ENCODE measurements at places on chromosomes 2 and 18.

- DNase-seq: no peak
These were observed 61.8 kb downstream of the NXPH2 start for GRCh38 chr2:138718405-138718804.

GRCh38 chr2:208280933-208281332, 14.9 kb downstream of the PIKFYVE start:
- no peak for DNase-seq

- DNase-seq: peak; percentile 80
These were observed 46.9 kb upstream of the USP14 start for GRCh38 chr18:111306-112014.

DNA sequence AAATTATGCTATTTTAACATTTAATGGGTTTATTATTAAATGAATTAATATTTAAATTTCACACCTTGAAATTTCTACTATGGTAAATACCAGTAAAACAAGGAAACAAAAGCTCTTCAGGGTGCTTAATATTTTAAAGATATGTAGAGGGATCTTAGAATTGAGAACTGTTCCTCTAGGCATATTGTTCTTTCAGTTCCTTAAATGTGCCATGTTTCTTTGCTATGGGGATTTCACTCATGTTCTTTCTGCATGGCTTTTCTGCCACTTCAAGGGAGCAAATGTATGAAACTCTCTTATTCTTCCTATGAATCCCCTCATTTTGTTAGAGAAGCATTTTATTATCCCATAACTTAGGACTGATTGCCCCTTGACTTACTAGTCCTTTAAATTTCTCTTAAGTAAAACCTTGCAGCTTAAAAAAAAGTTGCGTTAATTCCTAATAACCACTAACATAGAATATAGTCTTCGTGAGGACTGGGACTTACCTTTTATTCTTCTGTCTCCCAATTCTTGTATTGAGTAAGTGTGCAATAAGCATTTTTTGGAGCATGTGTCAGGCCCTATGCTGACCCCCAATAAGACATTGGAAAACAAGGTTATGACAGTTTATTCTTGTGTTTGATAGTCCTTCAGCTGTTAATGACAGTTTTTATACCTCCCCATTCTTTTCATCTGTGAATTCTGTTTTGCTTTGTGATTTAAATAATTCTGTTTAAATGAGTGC, 95.7 kb downstream of the BIRC6 start:
- DNase-seq: no peak

- DNase-seq: no peak
These were observed 229.4 kb downstream of the ZNF516 start for GRCh38 chr18:76265497-76266235.

GRCh38 chr18:49725809-49726674, 87.3 kb downstream of the ACAA2 start:
- DNase-seq: peak; percentile 98

DNA sequence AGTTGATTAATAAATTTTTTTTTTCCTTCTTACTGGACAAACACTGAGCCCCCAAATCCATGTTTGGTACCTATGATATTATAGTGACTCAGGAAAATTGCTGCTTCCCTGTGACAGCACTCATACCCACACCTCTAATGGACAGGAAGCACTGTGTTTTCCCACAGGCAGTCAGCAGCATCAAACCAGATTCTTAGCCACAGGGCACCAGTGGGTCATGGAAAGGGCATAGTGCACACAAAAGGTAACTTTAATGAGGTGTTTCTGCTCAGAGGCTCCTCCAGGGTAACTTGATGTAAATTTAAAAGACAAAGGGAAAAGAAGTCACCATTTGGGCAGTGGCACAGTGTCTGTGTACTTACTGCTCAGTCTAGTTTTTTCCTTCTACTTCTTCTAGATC, 34.1 kb downstream of the SERPINB11 start:
- DNase-seq: no peak

- DNase-seq: no peak
These were observed 962 bp downstream of the TANK start for GRCh38 chr2:161161074-161161706.

- DNase-seq: no peak
These were observed 31.1 kb downstream of the SIGLEC15 start for GRCh38 chr18:45856531-45856930.

GRCh38 chr2:216681683-216682082, 13.7 kb downstream of the IGFBP5 start:
- peak; percentile 66 for DNase-seq

DNA sequence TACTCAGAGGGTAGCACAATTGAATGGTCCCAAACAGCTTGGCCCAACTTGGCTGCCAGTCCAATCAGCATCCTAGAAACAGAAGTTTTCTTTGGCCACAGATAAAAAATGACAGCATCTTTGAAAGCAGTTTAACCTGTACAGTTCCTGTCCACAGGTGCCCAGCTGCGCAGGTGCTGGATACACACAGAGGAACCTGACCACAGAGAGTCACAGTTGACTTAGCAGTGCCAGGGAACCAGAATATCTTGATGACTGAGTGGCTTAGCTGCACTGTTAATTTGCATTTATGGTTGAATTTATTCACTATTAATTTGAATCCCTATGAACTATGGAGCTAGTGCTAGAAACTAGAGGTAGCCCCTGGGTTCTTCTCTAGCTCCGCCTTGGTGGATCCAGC, 93.7 kb downstream of the TPGS2 start:
- no peak for DNase-seq

GRCh38 chr2:29263886-29264285, 148.7 kb downstream of the CLIP4 start:
- no peak for DNase-seq

DNA sequence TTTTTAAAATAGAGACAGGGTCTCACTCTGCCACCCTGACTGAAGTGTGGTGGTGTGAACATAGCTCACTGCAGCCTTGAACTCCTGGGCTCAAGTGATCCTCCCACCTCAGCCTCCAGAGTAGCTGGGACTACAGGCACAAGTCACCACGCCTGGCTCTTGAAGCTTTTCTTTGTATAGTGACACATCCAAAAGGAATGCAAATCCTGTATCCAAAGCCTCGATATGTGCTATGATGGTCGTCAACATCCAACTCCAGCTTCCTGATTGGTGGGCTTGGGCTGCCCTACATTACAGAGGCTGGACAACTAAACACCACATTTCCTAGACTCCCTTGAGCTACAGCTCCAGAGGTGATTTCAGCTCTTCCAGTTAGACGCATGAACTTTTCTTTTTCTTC, 101.7 kb upstream of the PGAP1 start:
- DNase-seq: peak; percentile 78

DNA sequence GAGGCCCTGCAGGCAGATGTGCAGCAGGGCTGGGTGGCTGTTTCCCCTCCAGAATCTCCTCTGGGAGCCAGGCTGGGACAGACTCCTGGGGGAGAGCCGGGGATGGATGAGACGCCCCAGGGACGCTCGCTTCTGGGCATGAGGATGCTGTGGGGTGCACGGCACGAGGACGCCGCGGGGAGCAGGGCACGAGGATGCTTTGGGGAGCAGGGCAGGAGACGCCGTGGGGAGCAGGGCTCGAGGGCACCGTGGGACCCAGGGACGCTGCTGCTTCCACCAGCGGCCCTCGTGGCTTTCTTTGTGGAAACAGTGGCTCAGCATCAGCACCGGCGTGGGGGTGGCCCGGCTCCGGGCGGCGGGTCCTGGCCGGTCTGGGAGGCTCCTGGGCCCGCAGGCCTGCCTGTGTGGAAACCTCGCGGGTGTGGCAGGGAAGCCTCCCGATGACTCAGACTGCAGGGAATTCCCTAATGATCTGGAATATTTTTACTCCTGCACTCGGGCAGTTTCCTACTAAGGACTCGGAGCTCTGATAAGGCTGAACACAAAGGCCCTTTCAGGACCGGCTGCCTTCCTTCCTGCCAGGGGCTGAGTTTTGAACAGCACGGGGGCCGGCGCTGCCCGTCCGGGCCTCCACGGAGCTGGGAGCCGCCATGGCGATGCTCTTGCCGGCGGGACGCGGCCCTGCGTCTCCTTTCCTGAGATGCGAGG, 62.6 kb downstream of the NFATC1 start:
- DNase-seq: peak; percentile 97
